ENCODE measurements at places on chromosomes 5 and 9. TPM values are rescaled to one million over a fixed set of nuclear protein-coding genes. Genes with fewer than 3 reads are reported as not detected.

Gene OBP2B
- not detected for total RNA-seq

Gene ZBTB26
- 1.9 TPM for total RNA-seq

Gene LECT2
- not detected for total RNA-seq

Gene ENTR1
- total RNA-seq = 54.8 TPM

Gene KIF4B
- total RNA-seq = not detected

Gene PCSK5
- total RNA-seq = 1.3 TPM

Gene CCDC192
- total RNA-seq = not detected

Gene PLAC8L1
- total RNA-seq = not detected

Gene IRGM
- total RNA-seq = not detected

Gene ADAMTS19
- total RNA-seq = not detected

Gene SLC22A4
- total RNA-seq = 5.5 TPM

Gene ANKRD18B
- total RNA-seq = 6.7 TPM

Gene PCDHB5
- 1.2 TPM for total RNA-seq

Gene RFX3
- total RNA-seq = 1.2 TPM

Gene MLLT3
- total RNA-seq = 17.7 TPM

Gene CCL21
- total RNA-seq = not detected

Gene CAMK2A
- 1.0 TPM for total RNA-seq

Gene CNTNAP3B
- total RNA-seq = 17.5 TPM

Gene SPRY4
- 8.4 TPM for total RNA-seq

Gene C7
- total RNA-seq = not detected

Gene ZNF618
- total RNA-seq = 7.9 TPM

Gene GZMA
- total RNA-seq = not detected

Gene KIAA0825
- total RNA-seq = 0.29 TPM

Gene RNF208
- total RNA-seq = 2.1 TPM

Gene ECSCR
- not detected for total RNA-seq

Gene TLR4
- total RNA-seq = 0.07 TPM

Gene PRRX2
- total RNA-seq = 9.5 TPM

Gene OR1L4
- not detected for total RNA-seq

Gene SOHLH1
- total RNA-seq = not detected

Gene IDNK
- total RNA-seq = 5.7 TPM

Gene CXXC5
- 19.3 TPM for total RNA-seq

Gene SPINK7
- total RNA-seq = not detected

Gene PRPF4
- 52.7 TPM for total RNA-seq

Gene STPG3
- not detected for total RNA-seq

Gene SNX24
- total RNA-seq = 25.3 TPM

Gene PCDHGA7
- total RNA-seq = 1.1 TPM

Gene SVEP1
- 1.4 TPM for total RNA-seq

Gene IL31RA
- total RNA-seq = 1.3 TPM

Gene GNA14
- total RNA-seq = not detected

Gene TMEM167A
- total RNA-seq = 77.7 TPM

Gene SOX30
- total RNA-seq = not detected

Gene PCDHB14
- total RNA-seq = 0.17 TPM

Gene LCN12
- 1.3 TPM for total RNA-seq

Gene CACNA1B
- total RNA-seq = 0.05 TPM

Gene MRPL50
- 12.5 TPM for total RNA-seq

Gene NKD2
- 22.6 TPM for total RNA-seq

Gene ZNF366
- total RNA-seq = not detected

Gene DMRT3
- total RNA-seq = not detected

Gene EDIL3
- total RNA-seq = 0.16 TPM

Gene CKMT2
- total RNA-seq = not detected
